ENCODE measurements at places on chromosomes 13 and 19.
A peak's percentile ranks its signal among the peaks of the same experiment; 100 is the strongest.

DNA sequence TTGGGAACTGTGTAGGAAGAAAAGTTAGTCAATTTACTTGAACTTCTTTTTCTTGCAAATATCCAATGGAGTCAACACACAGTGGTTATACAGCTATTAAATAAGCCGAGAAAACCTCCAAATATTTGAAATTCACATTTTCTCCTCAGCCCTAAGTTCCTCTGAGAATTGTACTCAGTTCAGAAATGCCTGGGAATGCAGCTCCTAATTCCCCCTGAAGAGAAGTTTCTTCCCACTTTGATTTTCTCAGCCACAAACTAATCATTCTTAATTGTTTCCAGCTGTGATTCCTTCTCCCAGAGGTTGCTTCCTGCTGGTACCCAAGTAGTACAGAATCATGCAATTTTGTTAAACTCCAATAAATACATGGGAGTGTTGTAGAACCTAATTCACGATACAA lies 246.1 kb upstream of the MIR17HG start:
- no peak for DNase-seq

DNA sequence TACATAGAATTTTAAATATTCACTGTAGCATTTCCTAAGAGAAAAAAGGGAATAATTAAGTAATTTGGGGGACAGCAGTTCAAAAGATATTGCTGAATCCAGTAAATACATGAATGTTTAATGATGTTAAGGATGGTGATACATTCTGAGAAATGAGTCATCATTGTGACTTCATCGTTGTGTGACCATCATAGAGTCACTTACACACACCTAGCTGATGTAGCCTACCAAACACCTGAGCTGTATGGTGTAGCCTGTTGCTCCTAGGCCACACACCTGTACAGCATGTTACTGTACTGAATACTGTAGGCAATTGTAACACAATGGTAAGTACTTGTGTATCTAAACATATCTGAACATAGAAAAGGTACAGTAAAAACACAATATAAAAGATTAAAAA lies 34.8 kb downstream of the ATP7B start:
- DNase-seq: no peak

- no peak for DNase-seq
These were observed 7.1 kb downstream of the ARID3A start for GRCh38 chr19:932648-933552.

- no peak for DNase-seq
These were observed 294.5 kb upstream of the NBEA start for GRCh38 chr13:34647379-34648150.

GRCh38 chr13:74062933-74063332 lies 71.3 kb downstream of the KLF12 start:
- peak; percentile 78 for DNase-seq

GRCh38 chr19:38736413-38737280 lies 7.6 kb downstream of the CAPN12 start:
- DNase-seq: no peak

DNA sequence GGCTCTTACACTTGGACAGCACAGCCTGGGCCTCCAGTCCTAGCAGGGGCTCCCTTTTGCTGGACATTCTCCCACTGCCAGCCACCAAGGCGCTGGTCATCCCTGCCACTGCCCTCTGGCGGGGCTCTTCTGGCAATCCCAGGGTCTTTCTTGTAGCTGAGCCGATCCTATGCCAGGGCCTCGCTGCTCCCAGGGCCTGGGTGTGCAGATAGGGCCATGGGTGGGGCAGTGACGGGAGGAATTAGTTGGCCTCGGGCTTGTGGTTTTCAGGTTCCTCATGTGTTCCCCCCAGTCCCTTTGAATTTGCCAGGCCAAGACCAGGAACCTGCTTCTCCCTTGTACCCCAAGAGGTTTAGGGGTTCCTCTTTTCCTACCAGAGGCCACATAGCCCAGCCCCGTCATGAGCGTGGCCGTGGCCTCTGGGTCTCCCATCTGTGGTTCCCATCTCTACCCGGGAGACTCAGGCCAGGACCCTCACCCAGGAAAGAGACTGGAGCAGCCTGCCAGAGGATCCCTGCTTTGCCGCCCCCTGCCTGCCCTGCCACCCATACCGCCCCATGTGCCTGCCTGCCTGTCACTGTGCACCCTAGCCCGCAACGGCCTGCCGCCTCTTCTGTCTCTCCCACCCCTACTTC lies 26.2 kb downstream of the TMED1 start:
- no peak for DNase-seq
